ENCODE measurements at places on chromosomes 11 and 22.
A peak's percentile ranks its signal among the peaks of the same experiment; 100 is the strongest.

GRCh38 chr22:19442166-19442565 is 5.3 kb downstream of the C22orf39 start:
- DNase-seq, result no peak

DNA sequence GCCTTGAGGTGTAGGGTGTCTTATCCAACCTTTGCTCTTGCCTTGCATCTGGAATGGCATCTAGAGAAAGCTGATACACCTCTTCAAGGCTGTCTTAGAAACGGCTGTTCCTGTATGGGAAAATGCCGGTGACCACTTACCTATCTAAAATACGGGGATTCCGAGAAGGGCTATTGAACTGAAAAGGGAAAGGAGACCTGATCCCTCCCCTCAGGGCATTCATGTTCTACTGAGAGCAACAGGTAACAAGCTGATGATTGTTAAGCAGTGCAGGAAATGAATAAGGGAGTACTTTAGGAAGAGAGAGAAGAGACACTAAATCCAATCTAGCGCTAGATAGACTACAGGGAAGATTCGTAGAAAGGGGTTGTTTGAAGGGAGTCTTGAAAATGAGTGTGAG is 1388.1 kb downstream of the FAM181B start:
- DNase-seq, result no peak

DNA sequence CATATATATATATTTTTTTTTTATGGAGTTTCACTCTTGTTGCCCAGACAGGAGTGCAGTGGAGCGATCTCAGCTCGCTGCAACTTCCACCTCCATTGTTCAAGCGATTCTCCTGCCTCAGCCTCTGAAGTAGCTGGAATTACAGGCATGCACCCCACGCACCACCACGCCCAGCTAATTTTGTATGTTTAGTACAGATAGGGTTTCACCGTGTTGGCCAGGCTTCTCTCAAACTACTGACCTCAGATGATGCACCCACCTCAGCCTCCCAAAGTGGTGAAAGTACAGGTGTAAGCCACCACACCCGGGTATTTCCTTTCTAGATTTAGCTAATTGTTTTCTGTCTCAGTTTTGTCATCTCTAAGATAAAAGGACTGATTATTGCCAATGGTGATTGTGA is 821.1 kb downstream of the CNTN5 start:
- no peak for DNase-seq

- DNase-seq, result no peak
These were observed 44.9 kb downstream of the MACROD1 start for GRCh38 chr11:64120951-64121569.

- no peak for DNase-seq
These were observed 24.7 kb downstream of the PC start for GRCh38 chr11:66933531-66933930.

GRCh38 chr11:59802639-59803176 is 7.9 kb downstream of the MRPL16 start:
- peak; percentile 12 for DNase-seq

GRCh38 chr22:38468443-38469305 is 778 bp downstream of the KDELR3 start:
- no peak for DNase-seq

GRCh38 chr11:130141561-130142341 is 17.8 kb upstream of the ST14 start:
- DNase-seq, result no peak

- no peak for DNase-seq
These were observed 33.8 kb downstream of the ZNF280B start for GRCh38 chr22:22474733-22475132.

DNA sequence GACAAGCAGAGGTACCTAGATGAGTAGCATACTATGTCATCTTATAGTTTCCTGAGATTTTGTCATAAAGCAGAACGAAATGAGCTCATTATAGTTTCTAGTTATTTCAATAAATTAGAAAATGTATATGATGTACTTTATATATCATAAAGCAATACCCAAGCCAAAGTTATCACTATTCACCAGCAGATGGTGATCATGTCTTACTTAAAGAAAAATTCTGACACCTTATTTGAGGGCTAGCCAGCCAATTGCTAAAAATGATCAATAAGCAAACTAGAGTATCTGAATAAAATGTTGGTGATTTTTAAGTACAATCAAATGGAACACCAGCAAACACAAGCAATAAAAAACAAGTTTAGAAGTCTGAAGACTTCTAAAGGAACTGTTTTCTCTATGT is 44.1 kb downstream of the RSF1 start:
- no peak for DNase-seq

DNA sequence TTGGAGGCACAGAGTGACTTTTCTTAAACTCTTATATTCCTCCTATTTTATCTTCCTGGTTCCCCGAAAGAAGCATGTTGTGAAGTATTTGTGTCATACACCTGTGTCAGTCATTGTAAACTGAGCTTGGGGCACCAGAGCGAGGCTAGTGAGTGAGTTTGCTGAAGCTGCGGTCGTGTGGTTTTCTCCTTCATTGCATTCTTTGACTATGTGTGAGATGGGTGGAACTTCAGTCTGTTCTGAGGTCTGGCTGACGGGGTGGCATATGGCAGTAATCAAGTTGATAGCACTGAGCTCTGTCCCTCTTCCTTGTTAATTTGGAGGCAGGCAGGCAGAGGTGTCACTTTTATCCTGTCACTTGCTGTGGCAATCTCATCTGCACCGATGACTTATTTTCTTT is 4.2 kb downstream of the VPS26B start:
- DNase-seq, result peak; percentile 37

DNA sequence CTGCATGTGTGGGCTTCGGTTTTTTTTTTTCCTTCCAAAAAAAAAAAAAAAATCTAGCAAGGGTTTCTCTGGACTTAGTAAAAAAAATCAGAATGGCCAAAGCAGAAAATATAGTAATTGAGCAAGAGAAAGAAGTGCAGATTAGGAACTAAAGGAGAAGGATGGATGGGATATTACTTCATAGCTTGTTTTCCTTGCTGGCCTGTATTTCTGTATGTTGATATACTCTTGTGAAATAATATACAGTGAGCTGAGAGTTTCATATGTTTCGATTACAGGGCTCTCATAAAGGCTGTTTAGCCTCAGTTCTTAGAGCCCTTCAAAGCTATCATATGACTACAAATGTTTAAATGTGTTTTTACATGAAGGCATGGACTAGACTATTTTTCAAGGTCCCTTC is 34.3 kb upstream of the NFRKB start:
- no peak for DNase-seq

DNA sequence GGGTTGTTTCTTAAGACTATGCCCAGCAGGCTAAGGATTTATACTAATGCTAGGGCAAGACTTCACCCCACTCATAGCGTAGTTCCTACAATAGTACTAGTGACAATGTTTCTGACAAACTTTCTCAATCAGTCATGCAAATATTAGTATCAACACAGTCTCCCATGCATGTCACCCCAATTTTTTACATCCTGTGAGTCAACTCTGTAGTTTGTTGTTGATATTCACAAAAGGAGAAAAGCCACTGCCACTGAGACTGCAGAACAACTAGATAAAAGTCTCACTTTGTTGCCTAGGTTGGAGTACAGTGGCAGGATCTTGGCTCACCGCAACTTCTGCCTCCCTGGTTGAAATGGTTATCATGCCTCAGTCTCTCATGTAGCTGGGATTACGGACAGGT is 155.2 kb downstream of the RBFOX2 start:
- DNase-seq, result no peak
